ENCODE measurements at places on chromosomes 1 and 21.
A peak's percentile ranks its signal among the peaks of the same experiment; 100 is the strongest.

GRCh38 chr21:40386294-40386911, 460.6 kb downstream of the DSCAM start:
- peak; percentile 27 for DNase-seq

DNA sequence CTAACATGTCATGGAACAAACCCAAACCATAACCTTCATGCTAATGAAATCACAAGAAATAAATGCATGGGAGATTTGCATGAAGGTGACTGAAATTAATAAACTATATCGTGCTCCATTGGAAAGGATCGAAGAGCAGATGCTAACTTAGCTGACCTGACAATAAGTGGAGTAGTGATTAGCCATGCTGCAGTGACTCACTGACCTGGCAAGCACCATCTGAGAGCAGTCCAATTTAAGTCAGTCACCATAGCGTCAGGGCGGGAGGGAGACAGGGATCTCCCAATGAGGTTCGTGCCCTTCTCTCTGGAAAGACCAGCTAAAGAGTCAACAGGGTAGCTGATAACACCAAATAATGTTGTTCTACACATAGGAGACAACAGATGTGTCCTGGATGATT, 21.5 kb downstream of the OLIG2 start:
- no peak for DNase-seq

DNA sequence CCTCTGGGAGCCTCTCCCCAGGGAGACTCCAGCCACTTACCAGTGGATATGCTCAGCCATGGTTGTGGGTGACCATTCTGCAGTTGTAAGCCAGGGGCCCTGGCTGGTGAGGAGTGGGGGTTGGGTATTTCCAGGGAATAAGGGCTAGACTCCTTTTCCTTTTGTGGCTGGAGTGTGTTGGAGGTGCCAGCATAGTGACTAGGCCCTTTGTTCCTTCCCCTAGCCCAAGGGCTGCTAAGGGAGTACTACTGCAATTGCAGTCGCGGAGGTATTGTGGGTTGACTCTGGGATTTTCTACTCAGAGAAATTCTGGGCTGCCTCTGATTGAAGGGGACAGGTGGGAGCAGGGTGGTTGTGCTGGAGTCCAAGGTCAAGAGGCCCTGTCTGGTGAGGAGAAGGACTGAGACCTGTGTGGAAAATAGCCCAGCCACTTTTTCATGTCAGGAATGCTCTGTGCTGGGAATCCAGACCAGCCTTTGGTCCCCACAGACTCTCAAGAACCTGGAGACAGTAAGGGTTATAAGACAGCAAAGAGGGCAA, 43.1 kb downstream of the MROH9 start:
- no peak for DNase-seq

DNA sequence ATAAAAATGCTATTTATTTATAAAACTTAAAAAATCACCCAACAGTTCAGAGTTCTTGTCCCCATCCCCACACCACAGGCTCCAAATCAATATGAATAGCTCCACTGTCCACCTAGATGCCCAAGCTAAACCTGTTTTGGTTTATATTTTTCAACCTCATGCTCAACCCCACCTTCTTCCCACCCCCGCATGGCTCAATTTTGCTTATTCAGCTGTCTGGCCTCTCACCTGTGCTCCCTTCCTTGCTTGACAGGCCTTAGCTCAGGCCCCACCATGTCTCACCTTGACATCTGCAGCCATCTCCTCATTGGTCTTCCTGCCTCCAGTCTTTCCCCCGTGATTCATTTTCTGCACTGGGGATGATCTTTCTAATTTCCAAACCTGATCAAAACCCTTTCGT, 17.8 kb downstream of the COA7 start:
- DNase-seq, result no peak

- DNase-seq, result no peak
Measured at GRCh38 chr1:79323239-79324025, 316.9 kb upstream of the ADGRL4 start.

Measured in GDM1 (cell line).